ENCODE measurements at places on chromosomes 12 and 14.

GRCh38 chr14:30692669-30693068, 70.5 kb downstream of the SCFD1 start:
- DNase-seq = no peak

- no peak for DNase-seq
Measured at GRCh38 chr12:24143928-24144327, 194.5 kb upstream of the SOX5 start.

DNA sequence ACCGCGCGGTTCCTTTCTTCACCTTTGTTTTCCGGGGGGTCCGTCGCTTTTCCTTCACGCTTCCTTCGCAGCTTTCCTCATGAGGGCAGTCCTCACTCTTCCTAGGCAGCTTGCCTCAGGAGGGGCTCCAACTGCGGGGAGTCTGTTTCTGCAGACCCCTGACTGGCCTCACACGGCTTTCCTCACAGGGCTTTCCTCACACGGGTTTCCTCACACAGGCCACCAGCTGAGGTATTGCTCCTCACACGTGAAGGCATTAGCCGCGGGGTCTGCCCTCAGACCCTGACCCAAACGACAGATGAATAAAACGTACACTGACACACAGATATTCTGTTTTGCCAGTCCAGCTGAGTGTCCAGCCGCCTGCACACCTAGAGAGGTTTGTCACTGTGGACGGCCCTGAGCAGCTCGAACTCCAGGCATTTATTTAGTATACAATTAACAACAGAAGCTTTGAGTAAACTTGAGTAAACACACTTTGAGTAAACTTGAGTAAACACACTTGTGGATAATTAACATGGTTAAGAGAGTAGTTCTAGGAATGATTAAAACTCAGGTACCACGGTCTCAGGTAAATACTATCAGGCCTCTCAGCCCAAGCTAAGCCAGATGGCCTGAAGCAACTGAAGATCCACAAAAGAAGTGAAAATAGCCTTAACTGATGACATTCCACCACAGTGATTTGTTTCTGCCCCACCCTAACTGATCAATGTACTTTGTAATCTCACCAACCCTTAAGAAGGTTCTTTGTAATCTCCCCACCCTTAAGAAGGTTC, 16.1 kb upstream of the LYZ start:
- no peak for DNase-seq

- DNase-seq = no peak
Measured at GRCh38 chr14:28813810-28814209, 47.2 kb downstream of the FOXG1 start.

- DNase-seq = no peak
Measured at GRCh38 chr12:56469007-56469930, 891 bp downstream of the SPRYD4 start.

GRCh38 chr14:94388384-94389103, at the start of gene SERPINA1:
SERPINA1 (minus strand) TSS chr14:94388602; CDS start chr14:94383237, 5,365 bp downstream.
- DNase-seq = no peak

- no peak for DNase-seq
Measured at GRCh38 chr14:20498622-20499021, 6.7 kb upstream of the RNASE10 start.

- DNase-seq = no peak
Measured at GRCh38 chr14:75370416-75371205, 57.2 kb upstream of the JDP2 start.
